ENCODE measurements at places on chromosomes 2 and 18. TPM values are rescaled to one million over a fixed set of nuclear protein-coding genes. Genes with fewer than 3 reads are reported as not detected.

GRCh38 chr2:46871976-46872381 is 43.6 kb downstream of the MCFD2 start:
- no peak for DNase-seq

DNA sequence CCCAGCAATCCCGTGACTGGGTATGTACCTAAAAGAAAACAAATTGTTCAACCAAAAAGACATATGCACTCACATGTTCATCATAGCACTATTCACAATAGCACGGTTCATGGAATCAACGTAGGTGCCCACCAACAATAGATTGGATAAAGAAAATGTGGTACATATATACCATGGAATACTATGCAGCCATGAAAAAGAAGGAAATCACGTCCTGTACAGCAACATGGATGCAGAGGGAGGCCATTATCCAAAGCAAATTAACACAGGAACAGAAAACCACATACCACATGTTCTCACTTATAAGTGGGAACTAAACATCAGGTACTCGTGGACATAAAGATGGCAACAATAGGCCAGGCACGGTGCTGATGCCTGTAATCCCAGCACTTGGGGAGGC is 207.9 kb upstream of the TNP1 start:
- no peak for DNase-seq

GRCh38 chr2:132037527-132038178 is 124.1 kb downstream of the ANKRD30BL start:
- DNase-seq = no peak

GRCh38 chr2:203599509-203599908 is 64.4 kb upstream of the RAPH1 start:
- DNase-seq = no peak

- no peak for DNase-seq
Observed at GRCh38 chr2:152359573-152360363, 24.8 kb downstream of the FMNL2 start.

DNA sequence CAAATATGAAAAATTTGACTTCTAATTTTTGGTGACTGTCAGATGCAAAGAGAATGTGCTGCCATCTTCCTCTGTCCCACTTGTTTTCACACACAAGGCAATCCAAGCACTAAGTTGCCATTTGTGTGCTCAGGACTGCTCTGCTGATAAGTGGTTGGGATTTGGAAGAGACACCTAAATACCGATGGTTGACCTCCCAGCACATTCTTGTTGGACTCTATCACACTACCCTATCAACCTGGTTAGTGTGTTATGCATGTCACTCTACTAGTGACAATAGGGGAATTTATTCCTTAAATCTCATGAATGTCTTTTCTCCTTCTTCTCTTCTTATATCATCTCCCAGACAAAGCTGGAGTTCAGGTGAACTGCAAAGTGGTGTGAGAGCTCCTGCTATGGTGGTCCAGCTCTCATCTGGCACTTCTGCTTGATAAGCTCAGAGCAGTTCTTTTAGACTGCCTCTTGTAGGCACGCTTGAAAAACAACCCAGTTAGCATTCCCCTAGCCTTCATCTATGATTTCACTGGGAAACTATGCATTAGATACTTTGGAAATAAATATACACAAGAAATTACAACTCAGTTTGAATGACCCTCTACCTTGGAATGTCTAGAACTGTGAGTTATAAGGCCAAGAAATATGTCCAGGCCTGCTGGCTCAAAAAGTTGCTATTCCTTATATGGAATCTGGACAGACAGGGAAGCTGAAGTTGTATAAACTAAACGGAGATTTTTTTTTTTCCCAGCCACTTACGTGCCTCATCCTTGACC is 404.8 kb downstream of the MEIS1 start:
- DNase-seq = peak; percentile 65

DNA sequence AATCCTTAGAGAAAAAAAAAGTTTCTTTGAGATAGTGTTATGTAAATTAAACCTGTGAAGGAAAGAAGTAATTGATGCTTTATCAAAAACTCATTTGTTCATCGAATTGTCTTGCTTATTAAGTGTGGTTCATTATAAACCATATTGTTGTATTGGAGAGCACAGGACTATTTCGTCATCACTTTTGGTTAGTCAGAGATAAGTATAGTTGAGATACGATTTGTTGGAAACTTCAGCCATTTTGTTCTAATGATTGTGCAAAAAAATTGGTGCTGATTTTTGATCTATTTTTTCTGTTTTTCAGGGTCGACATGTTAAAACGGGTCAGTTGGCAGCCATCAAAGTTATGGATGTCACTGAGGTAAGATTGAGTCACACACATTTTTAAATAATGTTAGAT is 92.9 kb downstream of the MAP4K4 start:
- no peak for DNase-seq

The SP140 gene
- 1.8 TPM for total RNA-seq

The DNER gene
- total RNA-seq = 4.4 TPM
